ENCODE measurements at places on chromosomes 13 and 19.

- DNase-seq = no peak
These were observed 7.3 kb downstream of the NWD1 start for GRCh38 chr19:16726916-16727315.

DNA sequence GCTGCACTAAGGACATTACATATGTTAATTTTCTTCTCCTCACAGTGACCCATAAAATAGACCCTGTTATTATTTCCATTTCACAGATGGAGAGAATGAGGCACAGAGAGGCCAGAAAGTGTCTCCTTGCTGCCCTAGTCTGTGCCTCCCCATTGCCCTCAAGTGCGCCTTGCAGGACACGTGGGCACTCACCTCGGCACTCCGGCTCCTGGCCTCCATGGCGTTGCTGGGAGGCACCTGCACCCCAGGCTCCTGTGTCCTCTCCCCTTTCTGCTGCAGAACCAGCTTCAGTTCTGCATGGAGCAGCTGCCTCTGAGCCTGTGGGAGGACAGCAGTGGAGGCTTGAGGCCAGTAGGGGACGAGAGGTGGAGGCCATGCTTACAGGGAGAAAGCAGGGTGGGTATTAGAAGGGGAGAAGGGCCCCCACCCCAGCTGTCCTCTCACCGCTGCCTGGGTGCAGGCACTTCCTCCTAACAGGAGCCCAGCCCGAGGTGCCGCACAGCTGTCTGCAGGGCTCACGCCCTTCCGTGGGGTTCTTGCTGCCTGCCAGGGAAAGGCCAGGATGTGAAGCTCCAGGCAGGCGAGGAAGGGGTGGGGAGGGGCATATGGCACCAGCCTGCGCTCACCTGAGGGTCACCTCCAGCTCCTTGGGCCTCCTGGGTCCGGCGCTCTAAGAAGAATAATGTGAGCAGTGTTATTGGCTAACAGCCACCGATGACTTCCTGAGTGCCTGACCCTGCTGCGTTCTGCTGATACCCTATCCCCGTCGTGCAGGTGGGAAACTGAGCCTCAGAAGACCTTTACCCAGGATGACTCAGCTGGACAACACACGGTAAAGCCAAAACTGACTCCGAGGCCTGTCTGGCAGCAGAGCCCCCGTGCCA, 5.2 kb downstream of the PRX start:
- DNase-seq = no peak

DNA sequence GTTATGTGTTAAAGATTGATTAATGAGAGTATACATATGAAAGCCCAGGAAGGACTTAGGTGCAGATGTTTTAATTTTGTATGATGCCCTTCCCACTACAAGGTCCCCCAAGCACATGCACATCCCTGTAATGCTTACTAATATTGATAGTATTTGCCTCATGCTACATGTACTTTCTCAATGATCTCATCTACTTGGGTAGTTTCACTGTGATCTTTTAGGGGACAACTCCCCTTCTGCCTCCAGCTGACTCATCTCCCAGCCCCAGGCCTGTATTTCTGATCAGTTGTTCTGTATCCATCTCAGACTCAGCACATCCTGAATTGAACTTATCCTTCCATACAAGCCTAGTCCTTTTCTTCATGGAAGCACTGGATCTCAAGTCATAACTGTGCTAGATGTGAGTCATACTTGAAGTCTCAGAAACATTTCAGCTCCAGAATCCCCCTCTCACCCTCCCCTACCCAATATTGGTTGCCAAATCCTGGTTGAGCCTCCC, 49.4 kb upstream of the INTS6 start:
- DNase-seq = peak; percentile 65

DNA sequence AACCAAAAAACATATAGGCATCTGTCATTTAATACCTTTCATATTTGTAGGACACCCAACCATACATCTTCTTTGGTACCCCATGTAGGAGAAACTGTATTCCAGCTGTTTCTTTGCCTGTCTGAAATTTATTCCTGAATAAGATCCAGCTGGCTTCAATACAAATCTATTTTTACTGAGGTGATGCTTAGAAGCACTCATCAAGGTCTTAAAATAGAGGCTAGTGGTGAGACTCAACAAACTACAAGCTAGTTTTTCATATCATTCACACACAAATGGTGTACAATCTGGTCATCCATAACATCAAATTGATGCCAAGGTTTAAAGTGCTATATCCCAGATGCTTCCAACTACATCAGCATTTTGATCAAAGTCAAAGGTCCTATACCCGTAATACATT, 1071.3 kb upstream of the MIR17HG start:
- DNase-seq = no peak

GRCh38 chr19:5594521-5594950, 26.8 kb upstream of the TINCR start:
- DNase-seq = no peak

- DNase-seq = no peak
These were observed 22.2 kb downstream of the PCID2 start for GRCh38 chr13:113186061-113186900.

DNA sequence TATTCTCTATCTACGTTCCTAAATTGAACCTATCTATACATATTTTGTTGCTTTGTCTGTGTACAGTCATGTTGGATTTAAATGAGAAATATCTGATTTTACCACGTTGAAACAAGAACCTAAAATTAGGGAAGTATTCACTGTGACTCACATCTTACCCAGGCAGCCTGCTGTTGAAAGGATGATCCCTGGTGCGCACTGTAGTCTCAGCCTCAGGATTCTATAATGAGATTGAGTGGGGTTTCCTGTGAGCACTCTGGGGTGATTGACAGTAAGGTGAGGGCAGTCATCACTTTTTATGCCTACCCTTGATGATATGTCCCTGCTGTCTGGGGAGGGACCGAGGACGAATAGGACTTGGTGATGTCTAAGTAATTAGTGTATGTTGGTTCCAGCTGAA, 35.4 kb downstream of the PCCA start:
- DNase-seq = no peak

All from T-helper 1 cell (primary cell).